ENCODE measurements at places on chromosomes 16 and 17. TPM values are rescaled to one million over a fixed set of nuclear protein-coding genes. Genes with fewer than 3 reads are reported as not detected.
A peak's percentile ranks its signal among the peaks of the same experiment; 100 is the strongest.

The CD68 gene
- 4.3 TPM for total RNA-seq

The ALOX15B gene
- total RNA-seq, result not detected

The PRRT2 gene
- total RNA-seq, result 1.0 TPM

- H3K4me3 ChIP-seq, result peak overlapping the region; percentile 51
- no peaks in the 10 kb centered on the region for H3K36me3 ChIP-seq
- H3K27ac ChIP-seq, result peak overlapping the region; percentile 93
- H3K4me1 ChIP-seq, result peaks cover 62% of the 10 kb centered on the region
- no peaks in the 10 kb centered on the region for H3K27me3 ChIP-seq
Observed at GRCh38 chr17:59839651-59840328, 53.0 kb downstream of the TUBD1 start.

- H3K27ac ChIP-seq, result peak overlapping the region; percentile 6
- no peak overlapping the region for H3K4me3 ChIP-seq
- H3K27me3 ChIP-seq, result no peaks in the 10 kb centered on the region
- no peaks in the 10 kb centered on the region for H3K36me3 ChIP-seq
- no peak for DNase-seq
- H3K4me1 ChIP-seq, result no peaks in the 10 kb centered on the region
Observed at GRCh38 chr17:61323909-61324868, 75.5 kb upstream of the TBX2 start.

GRCh38 chr17:60741031-60741430, 63.4 kb downstream of the BCAS3 start:
- H3K27ac ChIP-seq, result no peak overlapping the region
- no peaks in the 10 kb centered on the region for H3K4me1 ChIP-seq
- H3K4me3 ChIP-seq, result no peak overlapping the region
- H3K27me3 ChIP-seq, result no peaks in the 10 kb centered on the region
- no peak for DNase-seq

GRCh38 chr17:78665952-78666920, 89.0 kb upstream of the DNAH17 start:
- no peaks in the 10 kb centered on the region for H3K36me3 ChIP-seq
- H3K4me1 ChIP-seq, result no peaks in the 10 kb centered on the region
- no peaks in the 10 kb centered on the region for H3K27me3 ChIP-seq
- DNase-seq, result no peak
- no peak overlapping the region for H3K4me3 ChIP-seq
- H3K27ac ChIP-seq, result no peak overlapping the region

DNA sequence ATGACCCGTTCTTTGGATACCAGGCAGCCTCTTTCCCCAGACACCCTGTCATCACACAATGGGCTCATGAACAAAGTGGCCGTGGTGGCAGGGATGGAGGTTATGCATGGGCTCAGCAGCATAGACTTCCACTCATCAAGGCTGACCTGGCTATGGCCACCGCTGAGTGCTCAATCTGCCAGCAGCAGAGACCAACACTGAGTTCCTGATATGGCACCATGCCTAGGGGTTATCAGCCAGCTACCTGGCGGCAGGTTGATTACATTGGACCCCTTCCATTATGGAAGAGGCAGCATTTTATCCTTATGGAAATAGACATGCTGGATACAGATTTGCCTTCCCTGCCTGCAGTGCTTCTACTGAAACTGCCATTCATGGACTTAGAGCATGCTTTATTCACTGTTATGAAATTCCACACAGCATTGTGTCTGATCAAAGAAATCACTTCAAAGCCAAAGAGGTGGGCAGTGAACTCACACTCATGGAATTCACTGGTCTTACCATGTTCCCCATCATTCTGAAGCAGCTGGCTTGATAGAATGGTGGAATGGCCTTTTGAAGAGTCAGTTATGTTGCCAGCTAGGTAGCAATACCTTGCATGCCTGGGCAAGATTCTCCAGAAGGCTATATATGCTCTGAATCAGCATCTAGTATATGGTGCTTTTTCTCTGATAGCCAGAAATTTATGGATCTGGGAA, 160.6 kb downstream of the PRKCB start:
- H3K27me3 ChIP-seq, result no peaks in the 10 kb centered on the region
- no peak overlapping the region for H3K27ac ChIP-seq
- peak; percentile 74 for DNase-seq
- no peak overlapping the region for H3K4me3 ChIP-seq

DNA sequence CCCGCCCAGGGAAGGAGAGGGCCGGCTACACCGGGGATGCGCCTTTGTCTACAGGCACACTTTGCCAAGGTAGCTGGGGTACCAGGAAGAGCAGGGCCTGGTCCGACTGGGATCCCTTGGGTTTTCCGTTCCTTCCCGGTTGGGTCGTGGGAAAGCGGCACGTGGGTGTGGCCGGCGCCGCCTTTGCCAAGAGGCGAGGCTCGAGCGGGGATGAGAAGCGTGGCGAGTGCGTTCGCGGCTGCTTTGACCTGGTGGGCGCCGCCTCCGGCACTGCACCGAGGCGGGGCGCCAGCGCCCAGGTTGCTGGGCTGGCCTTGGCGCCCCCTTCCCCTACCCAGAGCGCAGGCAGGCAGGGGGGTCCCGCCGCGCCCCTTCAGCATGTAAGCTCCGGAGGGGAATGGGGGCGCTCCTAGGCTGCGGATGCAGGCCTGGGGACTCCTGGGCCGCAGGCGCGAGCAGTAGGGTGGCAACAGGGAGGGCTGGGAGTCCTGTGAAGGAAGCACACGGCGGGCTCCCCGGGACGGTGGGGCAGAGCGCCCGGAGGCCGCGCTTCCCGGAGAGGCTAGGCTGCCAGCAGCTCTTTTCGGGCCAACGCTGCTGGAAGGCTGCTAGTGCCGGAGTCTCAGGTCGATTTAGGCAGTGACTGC, 2.0 kb downstream of the HAS3 start:
- no peaks in the 10 kb centered on the region for H3K36me3 ChIP-seq
- DNase-seq, result peak; percentile 56
- no peaks in the 10 kb centered on the region for H3K27me3 ChIP-seq
- H3K4me1 ChIP-seq, result peaks cover 36% of the 10 kb centered on the region

- H3K27ac ChIP-seq, result no peak overlapping the region
- H3K4me3 ChIP-seq, result no peak overlapping the region
- H3K27me3 ChIP-seq, result peaks cover 4% of the 10 kb centered on the region
Observed at GRCh38 chr17:38459567-38459966, 31.3 kb downstream of the ARHGAP23 start.

DNA sequence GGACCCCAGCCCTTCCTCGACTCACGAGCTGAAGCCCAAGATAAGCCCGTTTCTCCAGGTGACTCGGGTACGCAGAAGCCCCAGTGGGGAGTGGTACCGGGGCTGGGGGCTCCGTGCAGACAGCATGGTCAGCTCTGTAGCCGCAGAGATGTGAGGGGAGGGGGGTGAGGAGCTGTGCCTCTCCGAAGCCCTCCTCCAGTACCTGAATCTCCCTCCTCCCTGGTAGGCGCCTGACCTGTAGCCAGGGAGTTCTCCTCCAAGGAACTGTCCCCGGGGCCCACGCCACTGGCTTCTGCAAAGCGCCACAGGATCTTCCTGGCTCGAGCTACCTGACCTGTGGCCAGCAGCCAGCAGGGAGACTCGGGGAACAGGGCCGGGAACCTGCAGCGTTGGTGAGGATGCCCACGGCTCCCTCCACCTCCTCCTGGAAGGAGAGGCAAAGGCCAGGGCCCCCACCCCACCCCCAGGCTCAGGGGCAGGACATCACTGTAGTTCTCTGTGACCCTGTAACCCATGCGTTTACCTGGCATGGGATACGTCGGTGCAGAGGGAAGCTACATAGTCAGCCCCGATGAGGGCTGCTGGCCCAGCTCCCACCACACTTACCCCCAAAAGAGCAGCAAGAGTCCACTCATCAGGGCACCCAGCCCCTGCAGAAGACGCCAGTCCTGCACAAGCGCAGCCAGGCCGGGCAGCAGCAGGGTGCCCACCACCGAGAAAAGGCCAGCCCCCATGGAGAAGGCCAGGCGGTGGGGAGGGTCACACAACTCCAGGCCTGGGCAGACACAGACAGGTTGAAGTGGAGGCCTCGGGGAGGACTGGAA, 1.7 kb downstream of the SLC22A31 start:
- H3K4me1 ChIP-seq, result peaks cover 21% of the 10 kb centered on the region
- peaks cover 12% of the 10 kb centered on the region for H3K27me3 ChIP-seq
- no peak overlapping the region for H3K4me3 ChIP-seq
- no peak overlapping the region for H3K27ac ChIP-seq
- H3K36me3 ChIP-seq, result no peaks in the 10 kb centered on the region

DNA sequence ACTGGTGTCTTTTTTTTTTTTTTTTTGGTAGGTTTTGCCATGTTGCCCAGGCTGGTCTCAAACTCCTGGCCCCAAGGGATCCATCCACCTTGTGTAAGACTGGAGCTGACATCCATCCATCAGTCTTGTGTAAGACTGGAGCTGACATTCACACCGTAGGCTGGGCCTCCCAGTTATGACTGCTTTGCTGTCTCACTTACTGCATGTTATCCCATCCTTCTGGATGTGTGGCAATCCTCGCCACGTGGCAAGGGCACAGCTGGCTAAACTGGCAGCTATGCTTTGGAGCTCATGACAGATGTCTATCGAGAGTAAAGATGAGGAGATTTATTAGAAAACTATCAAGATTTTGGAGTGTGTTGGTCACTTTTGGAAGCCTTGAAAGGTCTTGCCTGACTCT, 115.1 kb downstream of the ABCA8 start:
- no peaks in the 10 kb centered on the region for H3K36me3 ChIP-seq
- no peak for DNase-seq
- H3K4me1 ChIP-seq, result no peaks in the 10 kb centered on the region
- H3K27ac ChIP-seq, result no peak overlapping the region
- no peaks in the 10 kb centered on the region for H3K27me3 ChIP-seq

GRCh38 chr17:33385133-33385532, 92.0 kb upstream of the ASIC2 start:
- H3K4me3 ChIP-seq, result no peak overlapping the region
- no peaks in the 10 kb centered on the region for H3K36me3 ChIP-seq
- no peak overlapping the region for H3K27ac ChIP-seq
- H3K4me1 ChIP-seq, result no peaks in the 10 kb centered on the region
- no peak for DNase-seq

- DNase-seq, result no peak
- no peak overlapping the region for H3K4me3 ChIP-seq
- no peaks in the 10 kb centered on the region for H3K27me3 ChIP-seq
- no peaks in the 10 kb centered on the region for H3K36me3 ChIP-seq
- H3K27ac ChIP-seq, result no peak overlapping the region
Observed at GRCh38 chr16:58440131-58440530, 47.9 kb downstream of the GINS3 start.

- peaks cover 57% of the 10 kb centered on the region for H3K4me1 ChIP-seq
- no peaks in the 10 kb centered on the region for H3K27me3 ChIP-seq
- peak overlapping the region; percentile 93 for H3K27ac ChIP-seq
- H3K36me3 ChIP-seq, result no peaks in the 10 kb centered on the region
- DNase-seq, result no peak
- H3K4me3 ChIP-seq, result no peak overlapping the region
Observed at GRCh38 chr16:46882304-46882939, 1.7 kb upstream of the GPT2 start.

GRCh38 chr17:39026980-39027451, 59.8 kb upstream of the FBXO47 start:
- H3K4me1 ChIP-seq, result peaks cover 8% of the 10 kb centered on the region
- H3K4me3 ChIP-seq, result no peak overlapping the region
- H3K27me3 ChIP-seq, result no peaks in the 10 kb centered on the region
- no peaks in the 10 kb centered on the region for H3K36me3 ChIP-seq
- H3K27ac ChIP-seq, result no peak overlapping the region

- no peak for DNase-seq
- H3K27ac ChIP-seq, result no peak overlapping the region
- H3K4me3 ChIP-seq, result no peak overlapping the region
- no peaks in the 10 kb centered on the region for H3K4me1 ChIP-seq
- H3K36me3 ChIP-seq, result no peaks in the 10 kb centered on the region
Observed at GRCh38 chr17:74049967-74050458, 153.5 kb upstream of the RPL38 start.

DNA sequence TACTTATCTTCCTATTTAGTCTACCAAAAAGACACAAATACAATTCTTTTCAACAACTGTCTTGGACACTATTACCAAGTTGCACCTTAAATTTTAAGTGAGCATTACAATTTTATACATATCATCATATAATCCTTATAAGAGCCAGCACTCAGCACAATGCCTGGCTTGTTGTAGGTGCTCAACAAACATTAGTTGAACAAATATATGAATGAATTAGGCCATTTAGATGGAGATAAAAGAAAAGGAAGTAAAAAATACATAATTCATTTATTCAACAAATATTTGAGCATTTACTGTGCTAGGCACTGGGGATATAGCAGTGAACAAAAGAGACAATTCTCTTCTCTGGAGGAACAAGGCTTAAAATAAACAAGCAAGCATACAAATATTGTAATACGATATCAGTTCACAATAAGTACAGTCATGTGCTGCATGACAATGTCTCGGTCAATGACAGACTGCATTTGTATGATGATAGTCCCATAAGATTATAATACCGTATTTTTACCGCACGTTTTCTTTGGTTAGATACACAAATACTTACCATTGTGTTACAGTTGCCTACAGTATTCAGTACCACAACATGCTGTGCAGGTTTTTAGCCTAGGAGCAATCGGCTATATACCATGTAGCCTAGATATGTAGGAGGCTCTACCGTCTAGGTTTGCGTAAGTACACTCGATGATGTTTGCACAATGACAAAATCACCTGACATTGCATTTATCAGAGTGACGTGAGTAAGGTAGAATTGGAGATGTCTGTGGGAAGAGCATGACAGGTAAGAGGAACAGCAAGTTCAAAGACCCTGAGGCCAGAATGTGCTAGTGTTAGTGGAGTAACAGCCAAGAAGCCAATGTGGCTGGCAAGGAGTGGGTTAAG, 86.4 kb upstream of the HS3ST2 start:
- H3K27me3 ChIP-seq, result no peaks in the 10 kb centered on the region

DNA sequence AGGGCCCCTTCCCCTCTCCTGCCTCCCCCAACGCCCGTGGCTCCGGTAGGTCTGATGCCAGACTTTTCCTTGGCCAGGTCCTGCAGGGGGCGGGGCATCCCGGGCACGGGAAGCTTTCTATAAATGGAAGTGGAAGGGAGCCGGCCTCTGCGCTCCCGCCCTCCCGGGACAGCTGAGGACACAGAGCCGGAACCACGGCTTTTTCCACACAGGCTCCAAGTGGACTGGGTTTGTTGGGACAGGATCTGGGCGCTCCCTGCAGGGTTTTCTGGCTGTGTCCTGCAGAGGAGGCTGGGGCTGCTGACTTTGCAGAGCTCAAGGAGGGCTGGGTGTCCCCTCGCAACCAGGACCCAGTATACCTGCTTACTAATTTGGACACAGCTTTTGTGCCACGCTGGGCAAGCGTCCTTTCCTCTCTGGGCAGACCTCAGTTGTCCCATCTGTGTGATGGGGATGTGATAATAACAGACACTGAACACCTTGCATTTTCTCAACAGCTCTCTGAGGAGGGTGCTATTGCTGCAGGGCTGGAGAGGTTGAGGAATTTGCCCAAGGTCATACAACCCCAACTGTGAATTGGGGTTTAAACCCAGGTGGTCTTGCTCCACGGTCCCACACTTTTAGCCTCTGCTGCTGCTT, 1.8 kb downstream of the TNS4 start:
- no peaks in the 10 kb centered on the region for H3K36me3 ChIP-seq
- peaks cover 12% of the 10 kb centered on the region for H3K4me1 ChIP-seq
- no peaks in the 10 kb centered on the region for H3K27me3 ChIP-seq
- DNase-seq, result peak; percentile 93
- H3K27ac ChIP-seq, result peak overlapping the region; percentile 41

GRCh38 chr16:24670623-24671454, 58.6 kb upstream of the TNRC6A start:
- H3K27ac ChIP-seq, result no peak overlapping the region
- H3K4me3 ChIP-seq, result no peak overlapping the region
- peak; percentile 61 for DNase-seq
- peaks cover 5% of the 10 kb centered on the region for H3K4me1 ChIP-seq
- H3K36me3 ChIP-seq, result no peaks in the 10 kb centered on the region

- no peaks in the 10 kb centered on the region for H3K4me1 ChIP-seq
- DNase-seq, result no peak
- no peaks in the 10 kb centered on the region for H3K36me3 ChIP-seq
- H3K27ac ChIP-seq, result no peak overlapping the region
- no peak overlapping the region for H3K4me3 ChIP-seq
Observed at GRCh38 chr17:74051348-74051747, 152.1 kb upstream of the RPL38 start.

All from body of pancreas (tissue), 4 donors.